Right atrium auricular region (tissue), 2 donors: ENCODE measurements at places on chromosomes 13 and 19. TPM values are rescaled to one million over a fixed set of nuclear protein-coding genes. Genes with fewer than 3 reads are reported as not detected.

DNA sequence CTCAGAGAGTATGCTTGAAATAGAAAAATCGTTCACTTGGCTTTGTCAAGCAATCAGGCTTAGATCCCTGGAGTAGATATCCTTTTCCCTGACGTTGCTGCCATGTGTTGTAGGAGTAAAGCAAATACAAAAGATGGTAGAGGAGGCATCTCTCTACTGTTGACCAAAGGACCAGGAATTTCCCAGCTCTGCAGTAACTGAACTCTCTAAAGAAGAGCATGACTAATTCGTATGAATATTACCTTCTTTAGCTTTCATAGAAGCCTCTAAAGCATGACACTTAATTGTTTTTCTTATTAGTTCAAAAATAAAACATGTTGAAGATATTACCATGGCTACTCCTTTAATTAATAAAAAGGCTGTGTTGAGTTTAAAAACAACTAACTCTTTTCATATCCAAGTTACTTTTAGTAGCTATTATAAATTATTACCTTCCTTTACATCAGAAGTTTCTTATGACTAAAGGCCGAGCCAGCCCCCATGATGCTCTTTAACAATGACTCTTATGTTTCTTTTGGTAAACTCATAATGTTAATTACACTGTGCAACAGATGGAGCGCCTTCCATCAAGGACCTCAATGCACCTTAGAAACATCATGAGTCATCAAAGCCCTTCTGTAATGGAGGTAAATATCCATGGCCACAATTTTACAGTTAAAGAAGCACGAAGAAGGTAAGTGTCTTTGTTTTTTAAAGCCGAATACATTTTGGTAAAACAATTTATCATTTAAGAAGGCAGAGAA lies 352.4 kb downstream of the KLF5 start:
- no peaks in the 10 kb centered on the region for H3K4me1 ChIP-seq
- no peak overlapping the region for H3K4me3 ChIP-seq
- H3K27ac ChIP-seq, result no peak overlapping the region
- H3K27me3 ChIP-seq, result no peaks in the 10 kb centered on the region
- no peak for DNase-seq

GRCh38 chr13:112066624-112067004 lies 335 bp upstream of the SOX1 start:
- H3K4me1 ChIP-seq, result no peaks in the 10 kb centered on the region
- no peaks in the 10 kb centered on the region for H3K36me3 ChIP-seq
- peaks cover 42% of the 10 kb centered on the region for H3K27me3 ChIP-seq
- peak overlapping the region; percentile 45 for H3K4me3 ChIP-seq
- no peak overlapping the region for H3K27ac ChIP-seq
- DNase-seq, result no peak

DNA sequence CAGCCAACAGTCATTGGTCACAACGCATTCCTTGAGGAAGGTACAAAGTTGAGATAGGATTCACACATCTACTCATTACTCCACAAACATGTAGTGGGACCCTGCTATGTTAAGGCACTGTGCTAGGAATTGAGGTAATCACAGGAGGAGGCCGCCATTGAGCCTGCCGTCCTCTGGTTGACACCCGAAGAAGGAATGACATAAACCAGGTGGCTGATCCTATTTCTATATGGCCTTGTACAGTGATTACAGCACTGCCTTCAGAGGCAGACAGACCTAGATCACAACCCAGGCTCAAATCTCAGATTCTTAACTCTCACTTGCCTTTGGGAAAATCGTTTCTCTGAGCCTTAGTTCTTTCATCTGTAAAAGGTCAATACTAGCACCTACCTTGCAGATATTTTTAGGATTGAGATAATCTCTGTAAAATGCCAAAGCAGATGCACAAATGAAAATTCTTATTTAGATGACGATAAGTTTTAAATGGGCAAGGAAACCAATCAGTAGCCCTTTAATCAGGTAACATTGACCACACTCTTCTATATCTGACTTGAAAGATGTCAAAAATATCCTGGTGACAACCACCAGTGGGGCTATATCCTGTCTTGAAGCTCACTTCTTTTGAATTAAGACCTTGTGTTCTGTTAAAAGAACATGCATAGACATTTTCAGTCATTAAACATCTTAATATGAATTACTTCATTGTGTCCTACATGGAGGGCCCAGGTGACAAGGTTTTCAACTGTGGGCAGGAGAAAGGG lies 251.6 kb downstream of the KCTD12 start:
- no peaks in the 10 kb centered on the region for H3K36me3 ChIP-seq
- H3K4me3 ChIP-seq, result no peak overlapping the region
- no peak for DNase-seq
- no peaks in the 10 kb centered on the region for H3K27me3 ChIP-seq
- H3K27ac ChIP-seq, result no peak overlapping the region

DNA sequence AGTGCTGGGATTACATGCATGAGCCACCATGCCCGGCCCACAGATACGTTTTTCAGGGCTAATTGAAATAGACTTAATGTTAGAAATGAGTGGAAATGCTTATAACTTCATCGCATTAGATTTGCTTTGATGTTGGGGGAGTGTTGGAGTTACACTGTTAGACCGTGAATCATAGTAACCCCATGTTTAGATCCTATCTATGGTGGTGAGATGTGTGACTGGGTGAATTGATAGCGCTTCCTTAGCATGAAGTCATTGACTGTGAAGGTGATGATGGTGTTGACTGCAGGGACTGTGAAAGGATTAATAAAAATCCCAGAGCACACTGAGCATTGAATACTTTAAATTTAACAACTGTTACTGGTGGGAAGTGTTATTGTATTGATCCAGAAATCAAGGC lies 1.7 kb downstream of the ZNF264 start:
- no peak overlapping the region for H3K27ac ChIP-seq
- peaks cover 43% of the 10 kb centered on the region for H3K36me3 ChIP-seq
- no peak for DNase-seq
- H3K27me3 ChIP-seq, result no peaks in the 10 kb centered on the region
- H3K4me1 ChIP-seq, result no peaks in the 10 kb centered on the region

Gene IZUMO2
- total RNA-seq, result not detected

Gene PLIN3
- 27.2 TPM for total RNA-seq

Gene CCNA1
- not detected for total RNA-seq
